ENCODE measurements at places on chromosomes 12 and 14.

- DNase-seq, result no peak
These were observed 34.5 kb downstream of the SYNDIG1L start for GRCh38 chr14:74391479-74391878.

GRCh38 chr12:53051058-53051880 is 1.4 kb downstream of the TNS2 start:
- no peak for DNase-seq

- DNase-seq, result no peak
These were observed 175.8 kb upstream of the GRIN2B start for GRCh38 chr12:14157088-14157747.

GRCh38 chr14:105701456-105702274 is 175.3 kb downstream of the TMEM121 start:
- no peak for DNase-seq

- DNase-seq, result no peak
These were observed 3.4 kb downstream of the CYP46A1 start for GRCh38 chr14:99687284-99688209.

GRCh38 chr12:76666290-76666835 is 97.6 kb upstream of the ZDHHC17 start:
- DNase-seq, result no peak

DNA sequence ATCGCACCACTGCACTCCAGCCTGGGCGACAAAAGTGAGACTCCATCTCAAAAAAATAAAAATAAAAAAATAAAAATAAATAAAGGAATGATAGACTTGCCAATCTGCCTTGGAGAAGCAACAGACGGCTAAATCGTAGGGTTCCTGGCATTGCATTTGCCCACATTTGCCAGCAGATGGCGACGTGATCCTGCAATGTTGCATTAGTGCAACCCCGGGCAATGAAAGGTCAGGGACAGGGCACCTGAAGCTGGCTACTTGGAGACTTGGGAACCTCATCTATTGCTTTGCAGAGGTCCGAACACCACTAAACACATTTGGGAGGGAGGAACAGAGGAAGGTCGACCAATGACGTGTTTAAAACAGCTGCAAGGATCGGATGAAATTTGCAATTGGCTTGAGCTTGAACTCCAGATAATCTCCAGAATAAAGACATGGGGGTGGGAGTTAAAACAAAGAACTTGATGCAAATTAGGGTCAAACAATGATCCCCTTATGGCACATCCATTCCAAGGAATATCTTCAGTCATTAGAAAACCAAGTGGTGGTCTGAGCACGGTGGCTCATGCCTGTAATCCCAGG is 34.6 kb downstream of the SPRING1 start:
- DNase-seq, result peak; percentile 44

DNA sequence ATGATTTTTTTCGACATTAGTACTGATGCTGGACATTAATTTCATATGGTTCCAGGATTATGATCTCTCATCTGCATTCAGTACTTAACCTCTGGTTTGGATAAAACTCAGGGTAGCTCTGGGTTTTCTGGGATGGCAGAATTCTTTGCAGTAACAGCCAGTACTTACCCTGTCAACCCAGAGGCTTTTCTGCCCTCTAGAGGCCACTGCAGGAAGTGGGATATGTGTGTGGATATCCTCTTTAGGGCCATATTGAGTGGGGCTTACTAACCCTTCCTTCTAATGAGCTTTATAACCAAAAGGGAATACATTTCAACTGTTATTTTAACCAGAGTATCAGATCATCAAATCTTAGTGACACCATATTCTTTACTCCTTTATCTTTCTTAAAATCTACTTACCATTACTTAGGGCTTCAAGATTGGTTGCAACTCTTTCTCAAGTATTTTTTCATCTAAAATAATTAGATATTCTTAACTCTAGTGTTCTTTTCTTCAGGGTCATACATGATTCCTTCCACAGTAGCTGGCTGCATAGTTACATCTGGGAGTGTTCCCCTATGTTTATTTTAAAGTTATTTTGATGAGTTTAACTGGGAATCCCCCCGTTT is 488.0 kb upstream of the STXBP6 start:
- no peak for DNase-seq

DNA sequence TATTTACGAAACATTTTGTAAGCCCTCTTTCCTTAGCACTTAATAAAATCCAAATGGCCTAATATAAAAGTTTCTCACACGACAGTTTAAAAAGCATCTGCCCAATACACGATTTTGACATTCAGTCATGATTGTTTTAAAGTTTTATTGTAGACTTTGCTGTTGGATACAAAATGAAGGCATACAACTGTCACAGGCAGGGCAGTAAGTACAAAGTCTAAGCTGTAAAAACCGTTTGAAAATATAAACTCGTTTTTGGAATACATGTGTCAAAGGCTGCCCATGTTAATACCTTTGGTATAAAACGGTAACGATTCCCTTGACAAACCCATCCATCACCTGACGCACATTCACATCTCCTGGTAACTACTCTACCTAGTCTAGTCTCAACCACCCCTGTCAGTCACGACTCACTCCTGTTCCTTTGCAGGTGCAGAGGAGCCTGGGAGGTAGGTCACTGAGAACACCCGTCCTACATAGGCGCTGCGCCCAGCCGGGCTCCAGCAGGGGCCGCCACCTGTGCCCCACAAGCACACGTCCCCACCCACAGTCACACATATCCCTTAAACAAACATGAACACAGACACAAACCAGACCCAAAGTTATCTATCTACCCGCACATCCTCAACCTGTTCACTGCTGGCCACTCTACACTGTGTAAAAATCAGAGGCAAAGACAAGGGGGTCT is 27.1 kb downstream of the KCTD10 start:
- DNase-seq, result no peak

- no peak for DNase-seq
These were observed 239.3 kb downstream of the MED13L start for GRCh38 chr12:116037941-116038837.

DNA sequence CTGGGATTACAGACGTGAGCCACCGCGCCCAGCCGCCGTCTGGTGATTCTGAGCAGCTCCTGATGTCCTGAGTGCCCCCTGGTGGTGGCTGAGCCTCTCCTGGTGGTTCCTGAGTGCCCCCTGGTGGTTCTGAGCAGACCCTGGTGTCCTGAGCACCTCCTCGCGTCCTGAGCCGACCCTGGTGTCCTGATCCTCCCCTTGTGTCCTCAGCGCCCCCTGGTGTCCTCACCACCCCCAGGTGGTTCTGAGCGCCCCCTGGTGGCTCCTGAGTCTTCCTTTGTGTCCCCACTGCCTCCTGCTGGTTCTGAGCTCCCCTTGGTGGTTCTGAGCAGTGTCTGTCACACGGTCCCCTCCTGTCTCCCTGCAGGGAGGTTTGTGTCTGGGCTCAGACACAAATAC is 1304.9 kb downstream of the TMEM121 start:
- no peak for DNase-seq

DNA sequence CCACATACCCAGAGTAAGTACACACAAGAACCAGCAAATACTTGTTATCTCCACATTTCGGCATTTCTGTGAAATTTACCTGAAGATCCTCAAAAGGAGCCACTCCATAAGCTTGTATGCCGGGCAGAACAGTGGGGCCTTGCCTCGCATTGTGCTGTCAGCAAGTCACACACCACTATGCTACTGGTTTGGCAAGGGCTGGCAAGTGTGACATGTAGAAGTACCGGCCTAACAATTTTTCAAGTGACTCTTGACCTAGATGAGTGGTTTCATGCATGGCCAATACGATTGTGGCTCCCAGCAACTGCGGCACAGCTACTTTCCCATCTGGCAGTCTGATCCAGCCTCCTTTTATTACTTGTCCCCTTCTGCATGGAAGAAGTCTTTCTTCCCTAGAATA is 69.8 kb downstream of the GAS2L3 start:
- DNase-seq, result no peak

DNA sequence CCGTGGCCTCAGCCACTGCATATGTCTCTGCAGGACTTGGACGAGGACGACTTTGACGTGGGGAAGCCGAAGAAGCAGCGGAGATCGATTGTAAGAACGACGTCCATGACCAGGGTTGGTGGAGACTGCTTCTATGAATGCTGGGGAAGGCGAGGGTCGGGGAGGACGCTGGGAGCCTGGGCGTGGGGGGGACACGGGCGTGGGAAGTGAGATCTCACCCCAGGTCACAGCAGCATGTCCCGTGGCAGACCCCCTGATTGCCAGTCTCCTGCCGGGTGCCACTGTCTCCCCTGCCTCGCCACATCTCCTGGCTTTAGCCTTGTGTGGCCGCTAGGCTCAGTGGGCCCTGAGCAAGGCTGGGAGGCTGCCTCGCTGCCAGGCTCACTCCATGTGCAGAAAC is 29.9 kb upstream of the TEX22 start:
- no peak for DNase-seq

DNA sequence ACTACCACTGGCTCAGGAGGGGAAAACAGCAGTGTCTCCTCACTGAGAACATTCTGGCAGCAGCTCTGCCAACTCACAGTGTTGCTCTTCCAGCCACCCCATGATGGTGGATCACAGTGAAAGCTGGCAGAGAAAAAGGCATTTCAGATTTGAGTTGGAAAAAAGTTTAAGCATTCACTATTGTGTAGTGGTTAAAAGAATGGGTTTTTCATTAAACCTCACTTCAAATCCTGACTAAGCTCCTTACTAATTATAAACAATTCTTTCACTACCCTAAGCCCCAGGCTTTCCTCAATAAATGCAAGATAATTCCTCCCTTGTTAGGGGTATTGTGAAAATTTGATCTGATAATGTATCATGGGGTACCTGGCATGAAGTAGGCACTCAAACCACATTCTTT is 518.1 kb downstream of the SNAPC1 start:
- no peak for DNase-seq

GRCh38 chr14:96129128-96129736 is 75.4 kb upstream of the BDKRB2 start:
- no peak for DNase-seq

DNA sequence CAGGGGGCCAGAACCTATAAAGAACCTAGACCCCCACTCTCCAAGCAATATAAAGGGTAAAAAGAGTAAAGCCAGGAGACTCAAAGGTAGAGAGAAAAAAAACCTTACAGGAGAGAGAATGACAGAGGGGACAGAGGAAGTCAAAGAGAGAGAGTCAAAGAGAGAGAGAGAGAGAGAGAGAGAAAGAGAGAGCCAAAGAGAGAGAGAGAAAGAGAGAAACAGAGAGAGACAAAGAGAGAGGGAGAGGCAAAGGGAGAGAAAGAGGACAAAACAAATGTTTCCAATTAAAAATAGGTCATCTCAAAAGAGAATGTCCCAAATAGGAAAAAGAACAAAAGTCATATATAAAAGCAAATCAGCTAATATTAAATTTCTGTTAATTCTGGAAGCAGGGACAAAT is 251.5 kb downstream of the DPY19L2 start:
- DNase-seq, result no peak

DNA sequence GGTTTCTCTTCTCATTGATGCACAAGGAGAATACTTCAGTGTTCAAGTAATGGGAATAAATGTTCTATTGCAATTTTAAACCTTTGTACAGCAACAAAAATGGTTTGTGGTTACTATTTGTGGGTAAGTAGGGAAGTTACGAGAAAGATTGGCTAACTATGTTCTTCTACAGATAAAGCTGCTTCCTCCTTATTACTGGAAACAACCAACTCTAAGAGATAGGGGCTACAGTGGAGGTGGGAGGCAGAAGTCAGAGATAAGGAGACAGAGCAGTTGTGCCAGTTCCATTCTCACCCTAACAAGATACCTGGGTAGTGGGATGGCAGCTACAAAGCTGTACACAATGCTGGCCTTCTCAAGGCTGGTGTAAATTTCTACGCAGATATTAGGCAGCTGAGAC is 16.2 kb downstream of the NOXRED1 start:
- no peak for DNase-seq

- DNase-seq, result no peak
These were observed 62.1 kb downstream of the ADGRD1 start for GRCh38 chr12:131015581-131016337.

- DNase-seq, result no peak
These were observed 3.8 kb upstream of the KRT86 start for GRCh38 chr12:52270541-52271070.

GRCh38 chr14:100524933-100525243 is 62.3 kb downstream of the BEGAIN start:
- no peak for DNase-seq

DNA sequence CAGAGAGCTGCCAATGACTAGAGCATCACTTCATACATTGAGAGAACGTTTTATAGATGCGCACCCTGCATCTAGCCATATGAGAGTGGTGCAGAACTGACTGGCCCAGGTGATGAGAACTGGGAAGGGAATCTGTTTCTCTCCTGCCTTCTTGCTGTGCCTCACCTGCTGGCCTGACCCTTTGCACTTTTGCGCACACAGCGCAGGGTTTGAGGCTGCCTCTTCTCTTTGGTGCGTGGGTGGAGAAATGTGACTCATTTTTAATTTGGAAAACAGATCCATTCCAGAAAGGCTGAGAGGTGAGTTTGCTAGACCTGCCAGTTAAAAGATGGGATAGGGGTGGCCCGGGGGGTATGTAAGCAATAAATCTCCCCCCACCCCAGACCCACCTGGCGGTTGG is 453 bp upstream of the ESRRB start:
- no peak for DNase-seq

- DNase-seq, result no peak
These were observed 206.4 kb downstream of the PIK3C2G start for GRCh38 chr12:18467620-18468245.

DNA sequence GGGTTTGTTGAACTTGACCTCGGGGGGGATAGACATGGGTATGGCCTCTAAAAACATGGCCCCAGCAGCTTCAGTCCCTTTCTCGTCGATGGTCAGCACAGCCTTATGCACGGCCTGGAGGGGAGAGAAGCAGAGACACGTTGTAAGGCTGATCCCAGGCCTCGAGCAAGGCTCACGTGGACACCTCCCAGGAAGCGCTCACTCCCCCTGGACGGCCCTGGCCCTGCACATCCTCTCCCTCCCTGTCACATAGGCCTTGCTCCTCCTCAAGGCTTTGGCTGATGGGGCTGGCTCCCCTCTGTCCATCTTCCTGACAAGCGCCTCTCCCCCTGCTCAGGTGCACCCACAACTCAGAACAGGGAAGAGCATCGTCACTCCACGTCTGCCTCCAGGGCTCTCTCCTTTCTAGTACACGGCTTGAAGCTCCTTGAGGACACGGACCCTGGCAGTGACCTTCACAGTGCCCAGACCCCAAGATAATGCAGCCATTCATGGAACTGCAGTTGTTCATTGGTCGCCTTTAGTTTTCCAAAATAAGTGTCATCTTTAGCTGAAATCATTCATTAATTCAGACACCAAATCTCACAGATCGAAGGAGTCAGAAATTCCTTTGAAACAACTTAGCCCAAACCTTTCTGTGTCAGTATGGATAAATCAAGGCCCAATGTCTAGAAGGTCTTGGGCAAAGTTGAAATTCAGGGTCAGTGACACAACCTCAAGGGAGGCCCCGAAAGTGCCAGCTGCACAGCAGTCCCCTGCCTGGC is 9.7 kb downstream of the SERPINA1 start:
- DNase-seq, result no peak

- DNase-seq, result no peak
These were observed 78.0 kb downstream of the SRGAP1 start for GRCh38 chr12:63922474-63922873.

All from stimulated activated CD4-positive, alpha-beta T cell treated with anti-CD3 and anti-CD28 coated beads, TNF-alpha, amount 100 ng/mL, for 4 hours (primary cell).